ENCODE measurements at places on chromosomes 1 and 21. TPM values are rescaled to one million over a fixed set of nuclear protein-coding genes. Genes with fewer than 3 reads are reported as not detected.

DNA sequence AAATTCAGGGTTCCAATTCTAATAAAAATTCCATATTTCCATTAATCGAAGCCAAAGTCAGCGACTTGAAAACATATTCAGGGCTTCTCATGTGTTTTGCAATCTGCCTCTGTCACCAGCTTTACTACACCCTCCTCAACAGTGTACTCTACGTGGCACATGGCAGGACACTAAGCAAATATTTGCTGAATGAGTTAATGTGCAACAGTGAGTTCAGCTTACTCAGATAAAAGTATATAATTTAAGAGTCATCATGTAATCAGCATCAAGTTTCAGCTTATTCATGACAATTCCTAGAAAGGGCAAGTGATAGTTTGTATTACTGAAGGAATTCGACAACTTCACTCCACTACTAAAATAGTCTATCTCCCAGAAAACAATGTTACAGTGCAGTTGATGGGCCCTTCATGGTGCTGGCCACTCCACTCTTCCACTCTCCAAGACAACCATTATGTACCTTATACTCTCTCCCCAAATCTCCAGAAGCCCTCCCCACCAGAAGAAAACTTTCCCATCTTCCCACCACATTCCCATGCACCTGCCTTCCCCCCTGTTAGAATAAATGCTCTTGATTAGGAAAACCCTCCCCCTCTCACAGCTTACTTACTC, 97.3 kb downstream of the TTLL7 start:
- no peak for DNase-seq

VWA1 gene
- total RNA-seq = not detected

- no peak for DNase-seq
Measured at GRCh38 chr1:226984521-226985238, 44.6 kb downstream of the COQ8A start.

- no peak for DNase-seq
Measured at GRCh38 chr1:164058198-164058597, 500.8 kb upstream of the PBX1 start.

DNA sequence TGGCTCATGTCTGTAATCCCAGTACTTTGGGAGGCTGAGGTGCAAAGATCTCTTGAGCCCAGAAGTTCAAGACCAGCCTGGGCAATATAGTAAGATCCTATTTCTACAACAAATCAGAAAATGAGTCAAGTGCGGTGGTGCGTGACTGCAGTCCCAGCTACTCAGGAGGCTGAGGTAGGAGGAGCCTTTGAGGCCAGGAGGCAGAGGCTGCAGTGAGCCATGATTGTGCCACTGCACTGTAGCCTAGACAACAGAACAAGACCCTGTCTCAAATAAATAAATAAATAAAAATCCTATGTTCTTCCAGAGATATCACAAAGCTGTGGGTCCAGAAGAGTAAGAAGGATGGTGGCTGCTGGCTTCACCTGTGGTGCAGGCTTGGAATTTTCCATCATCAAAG, 22.1 kb downstream of the CDA start:
- DNase-seq = no peak

- no peak for DNase-seq
Measured at GRCh38 chr1:168348146-168348709, 67.6 kb downstream of the TBX19 start.

ELAPOR1 gene
- total RNA-seq = 7.0 TPM

GRCh38 chr21:41956926-41957729, 3.3 kb upstream of the C2CD2 start:
- no peak for DNase-seq

- no peak for DNase-seq
Measured at GRCh38 chr1:115251340-115251748, 86.7 kb downstream of the NGF start.

DNA sequence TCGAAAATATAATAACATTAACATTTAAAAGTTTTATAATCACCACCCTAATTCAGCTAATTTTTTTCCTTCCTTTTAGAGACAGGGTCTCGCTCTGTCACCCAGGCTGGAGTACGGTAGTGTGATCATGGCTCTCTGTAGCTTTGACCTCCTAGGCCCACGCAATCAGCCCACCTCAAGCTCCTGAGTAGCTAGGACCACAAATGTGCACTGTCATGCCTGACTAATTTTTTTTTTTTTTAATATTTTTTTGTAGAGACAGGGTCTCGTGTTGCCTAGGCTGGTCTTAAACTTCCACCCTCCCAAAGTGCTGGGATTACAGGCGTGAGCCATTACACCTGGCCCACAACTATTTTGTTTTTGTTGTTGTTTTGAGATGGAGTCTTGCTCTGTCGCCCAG, 114.8 kb upstream of the BMP8A start:
- no peak for DNase-seq

DNA sequence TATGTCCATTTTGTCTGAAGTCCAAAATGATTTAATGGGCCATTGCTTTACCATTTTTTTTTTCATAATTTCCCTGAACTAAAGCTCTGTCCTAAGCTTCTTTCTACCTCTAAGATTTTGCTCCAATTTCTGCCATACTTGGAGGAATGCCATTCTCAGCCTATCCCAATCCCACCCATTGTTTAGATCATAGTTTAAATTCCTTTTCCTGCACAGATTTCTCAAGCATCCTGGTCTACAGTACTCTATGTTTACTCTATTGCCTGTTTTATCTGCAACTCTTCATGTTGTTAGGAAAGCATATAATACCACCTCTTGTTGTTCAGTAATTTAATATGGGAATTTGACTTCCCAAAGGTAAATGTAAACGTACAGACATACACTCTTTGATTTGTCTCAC, 30.8 kb downstream of the ADAMTS1 start:
- DNase-seq = no peak

DNA sequence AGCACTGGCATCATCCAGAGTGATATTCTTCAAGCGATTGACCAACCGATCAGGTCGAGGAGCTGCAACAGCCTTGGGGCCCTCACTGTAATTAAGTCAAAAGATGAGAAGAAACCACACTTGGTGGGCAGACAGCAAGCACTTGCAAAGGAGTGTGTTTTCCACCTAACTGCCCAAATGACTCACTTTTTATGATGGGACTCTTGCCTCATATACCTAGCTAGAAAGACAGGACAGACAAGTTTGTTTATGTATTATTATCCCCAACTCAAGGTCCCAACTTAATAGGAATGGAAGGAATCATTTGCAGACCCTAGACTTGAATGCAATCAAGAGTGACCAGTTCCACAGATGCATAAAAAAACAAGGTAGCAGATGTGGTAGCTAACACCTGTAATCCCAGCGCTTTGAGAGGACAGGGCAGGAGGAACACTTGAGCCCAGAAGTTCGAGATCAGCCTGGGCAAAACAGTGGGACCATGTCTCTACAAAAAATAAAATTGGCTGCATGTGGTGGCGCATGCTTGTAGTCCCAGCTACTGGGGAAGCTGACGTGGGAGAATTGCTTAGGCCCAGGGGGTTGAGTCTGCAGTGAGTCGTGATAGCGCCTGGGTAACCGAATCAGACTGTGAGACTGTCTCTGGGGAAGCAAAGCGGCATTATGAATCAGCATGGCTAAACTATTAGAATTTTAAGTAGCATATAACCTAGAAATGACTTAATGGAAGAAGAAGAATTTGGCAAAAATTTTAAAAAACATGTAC, 2.3 kb upstream of the NRAS start:
- DNase-seq = no peak

- DNase-seq = no peak
Measured at GRCh38 chr1:179865377-179865776, 12.2 kb downstream of the TOR1AIP2 start.

- DNase-seq = no peak
Measured at GRCh38 chr1:211259638-211260126, 516 bp downstream of the RCOR3 start.

- no peak for DNase-seq
Measured at GRCh38 chr1:201937624-201938213, 8.6 kb downstream of the LMOD1 start.

DNA sequence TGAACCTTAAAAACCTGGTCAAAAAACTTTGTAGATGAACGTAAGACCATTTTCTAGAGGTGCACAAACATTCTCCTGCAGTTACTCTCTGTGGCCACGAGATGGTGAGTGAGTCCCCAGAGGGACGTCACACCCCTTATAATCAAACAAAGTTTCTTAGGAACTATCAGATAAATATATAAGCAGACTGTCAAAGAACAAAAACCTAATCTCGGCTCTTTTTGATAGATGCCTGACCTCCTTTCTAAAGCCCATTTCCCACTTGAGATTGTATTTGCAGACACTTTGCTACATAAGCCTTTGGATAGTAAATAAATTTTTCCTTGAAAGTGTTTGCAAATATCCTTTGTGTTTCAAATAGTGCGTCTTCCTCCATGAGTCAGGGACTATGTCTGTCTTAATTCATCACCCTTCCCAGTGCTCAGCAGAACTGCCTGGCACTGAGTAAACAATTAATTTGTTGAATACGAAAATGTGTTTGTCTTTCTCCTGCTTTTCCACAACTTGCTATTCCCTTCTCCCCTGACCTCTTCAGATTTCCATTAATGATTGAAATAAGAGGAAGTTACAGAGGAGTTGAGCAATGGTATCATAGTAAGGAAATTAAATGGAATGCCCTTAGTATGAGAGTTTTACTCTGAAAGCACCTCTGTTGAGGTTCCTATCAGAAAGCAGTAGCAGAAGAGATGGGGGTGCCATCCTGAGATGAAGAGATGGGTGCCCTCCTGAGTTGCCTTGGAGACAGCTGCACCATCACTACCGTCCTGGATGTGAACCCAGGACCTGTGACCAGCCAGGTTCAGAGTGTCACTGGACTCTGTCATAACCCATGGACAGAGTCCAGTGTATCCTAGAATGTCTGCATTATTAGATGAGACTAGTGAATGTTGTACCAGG, 57.8 kb upstream of the RAVER2 start:
- DNase-seq = peak; percentile 39

DNA sequence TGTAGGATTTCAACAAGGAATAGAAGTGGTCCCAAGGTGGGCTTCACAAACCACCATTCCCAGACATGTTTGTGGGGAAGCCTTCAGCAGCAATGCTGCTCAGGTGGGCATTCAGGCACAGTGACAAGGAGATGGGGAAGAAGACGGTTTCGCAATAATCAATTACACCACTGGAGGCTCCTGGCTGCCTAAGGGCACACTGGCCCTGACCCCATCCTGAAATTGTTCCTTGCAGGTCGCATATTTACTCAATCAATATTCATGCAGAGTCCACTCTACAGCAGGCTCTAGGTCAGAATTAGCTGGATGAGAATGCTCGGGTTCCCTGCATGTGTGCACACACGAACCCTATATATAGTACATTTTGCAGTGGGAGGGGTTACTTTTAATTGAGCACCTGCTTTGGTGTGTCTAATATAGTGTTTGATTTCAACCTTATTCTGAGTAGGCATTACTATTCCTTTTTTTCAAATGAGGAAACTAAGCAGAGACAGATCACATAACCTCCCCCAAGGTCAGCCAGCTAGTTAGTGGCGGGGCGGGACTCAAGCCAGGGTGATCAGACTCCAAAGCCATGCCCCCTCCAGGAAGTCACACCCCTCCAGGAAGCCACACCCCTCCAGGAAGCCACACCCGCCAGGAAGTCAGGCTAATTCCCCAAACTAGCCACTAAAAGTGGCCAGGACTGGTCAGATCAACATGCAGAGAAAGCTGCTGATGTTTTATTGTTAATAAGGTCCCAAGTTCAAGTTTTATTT, 106.5 kb downstream of the HLCS start:
- DNase-seq = no peak

KRTAP13-2 gene
- total RNA-seq = not detected

DNA sequence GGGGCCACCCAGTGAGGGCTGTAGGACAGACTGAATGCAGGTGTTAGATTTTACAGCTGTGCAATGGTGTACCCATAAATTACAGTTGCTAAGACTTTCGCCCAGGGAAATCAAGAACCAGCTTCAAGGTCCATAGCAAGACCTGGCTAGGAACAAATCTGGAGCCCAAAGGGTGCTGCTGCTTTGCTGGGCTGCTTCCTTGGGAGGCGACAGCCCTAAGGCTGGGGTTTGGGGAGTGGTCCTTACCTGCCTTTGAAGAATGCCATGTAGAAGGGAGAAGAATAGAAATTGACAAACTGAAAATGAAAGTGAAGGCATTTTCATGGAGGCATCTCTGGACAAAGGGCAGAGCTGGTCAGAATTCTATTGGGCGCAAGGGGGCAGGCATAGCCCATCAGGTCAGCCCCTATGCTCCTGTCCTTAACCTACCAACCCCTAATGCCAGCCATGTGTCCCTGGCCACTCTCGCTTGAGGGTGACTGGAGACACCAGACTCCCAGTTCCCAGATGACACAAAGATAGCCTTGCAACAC, 7.6 kb upstream of the ARHGEF19 start:
- DNase-seq = no peak

- DNase-seq = no peak
Measured at GRCh38 chr1:86951430-86951829, 37.0 kb downstream of the HS2ST1 start.

SPATA21 gene
- total RNA-seq = not detected

RIPK4 gene
- 1.1 TPM for total RNA-seq

TMEM82 gene
- total RNA-seq = not detected

DNA sequence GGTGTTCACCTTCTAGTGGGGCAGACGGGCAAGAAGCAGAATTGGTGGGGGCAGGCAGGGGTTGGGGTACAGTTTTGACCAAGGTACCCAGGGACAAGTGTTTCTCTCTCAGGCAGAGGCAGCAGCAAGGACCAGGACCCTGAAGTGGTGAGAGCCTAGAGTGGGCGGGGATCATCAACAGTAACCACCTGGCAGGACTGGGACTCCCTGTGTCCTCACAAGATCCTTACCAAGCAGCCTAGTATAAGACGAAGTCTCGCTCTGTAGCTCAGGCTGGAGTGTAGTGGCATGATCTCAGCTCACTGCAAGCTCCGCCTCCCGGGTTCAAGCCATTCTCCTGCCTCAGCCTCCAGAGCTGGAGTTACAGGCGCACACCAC, 3.2 kb upstream of the NADK start:
- DNase-seq = no peak

TCHH gene
- not detected for total RNA-seq

DNA sequence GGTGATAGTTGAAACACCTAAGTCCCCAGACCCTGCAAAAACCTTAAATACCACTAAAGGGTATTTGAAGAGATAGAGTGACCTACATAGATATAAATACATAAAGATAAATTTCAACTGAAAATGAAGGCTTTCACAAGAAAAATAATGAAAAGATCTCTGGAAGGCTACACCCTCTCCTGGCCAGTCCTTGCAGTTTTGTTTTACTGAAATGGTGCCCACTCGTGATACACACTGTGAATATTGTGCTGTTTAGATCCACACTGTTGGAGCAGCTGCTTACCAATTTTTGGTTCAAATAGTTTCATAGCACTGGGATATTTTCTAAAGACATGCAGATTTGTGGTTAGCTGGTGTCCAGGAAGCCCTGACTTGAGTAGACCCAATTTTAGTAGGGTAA, 31.5 kb upstream of the RNF187 start:
- DNase-seq = no peak

DNA sequence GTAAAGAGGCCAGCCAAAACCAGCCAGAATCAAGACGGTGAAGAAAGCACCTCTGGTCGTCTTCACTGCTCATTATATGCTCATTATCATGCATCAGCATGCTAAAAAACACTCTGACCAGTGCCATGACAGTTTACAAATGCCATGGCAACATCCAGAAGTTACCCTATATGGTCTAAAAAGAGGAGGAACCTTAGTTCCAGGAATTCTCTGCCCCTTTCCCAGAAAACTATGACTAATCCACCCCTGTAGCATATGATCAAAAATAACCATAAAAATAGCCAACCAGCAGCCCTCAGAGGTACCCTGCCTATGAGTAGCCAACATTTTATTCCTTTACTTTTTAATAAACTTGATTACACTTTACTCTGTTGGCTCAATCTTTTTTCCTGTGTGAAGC, 34.2 kb upstream of the PBX1 start:
- no peak for DNase-seq

GRCh38 chr1:226949401-226949800, 9.3 kb downstream of the COQ8A start:
- DNase-seq = no peak

GRCh38 chr21:43605320-43606215, 53.7 kb downstream of the HSF2BP start:
- no peak for DNase-seq

Data from naive thymus-derived CD8-positive, alpha-beta T cell (primary cell).